ENCODE measurements at places on chromosomes 11 and 22.
A peak's percentile ranks its signal among the peaks of the same experiment; 100 is the strongest.

DNA sequence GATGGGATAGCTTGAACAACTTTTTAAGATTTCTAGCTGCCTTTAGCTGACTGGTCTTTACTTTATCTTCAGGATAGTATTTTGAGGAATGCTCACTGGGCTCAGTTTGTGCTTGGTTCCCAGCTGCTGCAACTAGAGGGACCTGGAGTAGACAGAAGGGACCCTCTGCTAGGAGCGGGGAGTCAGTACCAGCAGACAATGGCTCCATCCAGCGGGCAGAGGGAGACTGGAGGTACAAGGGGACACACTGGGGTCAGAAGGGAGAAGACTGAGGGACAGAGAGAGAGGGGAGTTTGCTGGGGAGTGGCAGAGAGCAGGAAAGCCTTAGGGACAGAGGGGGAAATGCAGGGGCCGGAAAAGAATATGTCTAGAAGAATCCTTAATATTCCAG lies 22.0 kb upstream of the ACER3 start:
- no peaks in the 10 kb centered on the region for H3K36me3 ChIP-seq
- DNase-seq, result no peak
- no peak overlapping the region for H3K27ac ChIP-seq

DNA sequence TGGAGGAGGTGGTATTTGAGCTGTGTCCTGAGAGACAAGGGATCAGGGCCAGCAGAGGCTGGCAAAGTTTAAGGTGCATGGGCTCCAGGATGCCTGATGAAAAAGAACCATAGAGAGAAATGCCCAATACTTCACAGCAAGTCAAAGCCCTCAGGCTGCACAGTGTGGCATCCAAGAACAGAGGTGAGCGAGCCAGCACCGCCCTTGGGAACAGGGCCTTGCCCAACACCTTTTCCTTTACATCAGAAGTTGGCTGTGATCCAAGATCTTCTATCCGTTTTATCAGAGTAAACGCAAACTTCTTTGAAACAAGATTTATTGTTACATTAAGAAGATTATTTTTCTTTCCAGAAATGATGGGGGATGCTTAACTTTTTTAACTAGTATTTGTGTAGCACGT lies 1.4 kb downstream of the B3GNT6 start:
- H3K4me1 ChIP-seq, result peaks cover 9% of the 10 kb centered on the region
- H3K27ac ChIP-seq, result no peak overlapping the region
- peaks cover 11% of the 10 kb centered on the region for H3K27me3 ChIP-seq
- H3K4me3 ChIP-seq, result no peak overlapping the region
- no peaks in the 10 kb centered on the region for H3K36me3 ChIP-seq

DNA sequence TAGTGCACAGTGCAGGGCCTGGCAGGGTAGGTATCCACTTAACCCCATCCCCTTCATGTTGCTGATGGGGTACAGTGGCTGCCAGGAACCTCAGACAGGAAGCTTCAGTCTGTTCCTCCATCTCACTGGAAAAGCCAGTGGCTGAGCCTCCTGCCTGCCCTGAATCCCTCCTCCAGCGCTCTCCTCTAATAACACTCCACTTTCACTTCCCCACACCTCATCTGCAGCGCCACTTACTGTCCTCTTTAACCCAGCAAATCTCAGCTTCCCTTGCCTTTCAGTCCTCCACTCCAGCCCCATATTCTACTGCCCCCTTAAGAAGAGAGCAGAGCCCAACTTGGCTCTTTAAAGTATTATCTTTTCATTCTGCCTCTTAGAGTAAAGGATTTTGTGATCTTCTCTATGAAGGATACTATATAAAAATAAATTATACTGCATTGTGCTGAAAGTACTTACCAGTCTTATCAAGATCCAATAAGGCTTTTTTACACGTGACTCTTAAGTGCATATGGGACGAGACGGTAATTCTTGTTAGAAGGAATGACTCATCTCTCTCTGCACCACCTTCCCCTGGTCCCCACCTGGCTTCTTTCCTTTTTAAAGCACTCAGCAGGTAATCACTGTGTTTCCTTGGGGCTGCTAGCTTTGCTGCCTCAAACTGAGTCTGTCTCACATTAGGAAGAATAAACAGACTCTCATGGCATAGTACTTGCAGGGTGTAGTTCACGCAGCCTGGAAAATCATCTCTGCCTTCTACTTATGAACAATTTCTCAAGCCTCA lies 238.0 kb upstream of the NARS2 start:
- no peak overlapping the region for H3K4me3 ChIP-seq
- H3K27me3 ChIP-seq, result no peaks in the 10 kb centered on the region
- no peak for DNase-seq
- no peak overlapping the region for H3K27ac ChIP-seq
- peaks cover 7% of the 10 kb centered on the region for H3K36me3 ChIP-seq
- peaks cover 42% of the 10 kb centered on the region for H3K4me1 ChIP-seq

- no peak overlapping the region for H3K4me3 ChIP-seq
- no peak overlapping the region for H3K27ac ChIP-seq
- peaks cover 39% of the 10 kb centered on the region for H3K4me1 ChIP-seq
- peaks cover 1% of the 10 kb centered on the region for H3K27me3 ChIP-seq
- DNase-seq, result peak; percentile 49
Measured at GRCh38 chr11:12552692-12553091, 121.5 kb upstream of the TEAD1 start.

- peak overlapping the region; percentile 72 for H3K27ac ChIP-seq
- peaks cover 38% of the 10 kb centered on the region for H3K36me3 ChIP-seq
- H3K4me1 ChIP-seq, result peaks cover 93% of the 10 kb centered on the region
- DNase-seq, result peak; percentile 28
- no peak overlapping the region for H3K4me3 ChIP-seq
- peaks cover 10% of the 10 kb centered on the region for H3K27me3 ChIP-seq
Measured at GRCh38 chr22:35746946-35747703, 29.5 kb downstream of the APOL5 start.

DNA sequence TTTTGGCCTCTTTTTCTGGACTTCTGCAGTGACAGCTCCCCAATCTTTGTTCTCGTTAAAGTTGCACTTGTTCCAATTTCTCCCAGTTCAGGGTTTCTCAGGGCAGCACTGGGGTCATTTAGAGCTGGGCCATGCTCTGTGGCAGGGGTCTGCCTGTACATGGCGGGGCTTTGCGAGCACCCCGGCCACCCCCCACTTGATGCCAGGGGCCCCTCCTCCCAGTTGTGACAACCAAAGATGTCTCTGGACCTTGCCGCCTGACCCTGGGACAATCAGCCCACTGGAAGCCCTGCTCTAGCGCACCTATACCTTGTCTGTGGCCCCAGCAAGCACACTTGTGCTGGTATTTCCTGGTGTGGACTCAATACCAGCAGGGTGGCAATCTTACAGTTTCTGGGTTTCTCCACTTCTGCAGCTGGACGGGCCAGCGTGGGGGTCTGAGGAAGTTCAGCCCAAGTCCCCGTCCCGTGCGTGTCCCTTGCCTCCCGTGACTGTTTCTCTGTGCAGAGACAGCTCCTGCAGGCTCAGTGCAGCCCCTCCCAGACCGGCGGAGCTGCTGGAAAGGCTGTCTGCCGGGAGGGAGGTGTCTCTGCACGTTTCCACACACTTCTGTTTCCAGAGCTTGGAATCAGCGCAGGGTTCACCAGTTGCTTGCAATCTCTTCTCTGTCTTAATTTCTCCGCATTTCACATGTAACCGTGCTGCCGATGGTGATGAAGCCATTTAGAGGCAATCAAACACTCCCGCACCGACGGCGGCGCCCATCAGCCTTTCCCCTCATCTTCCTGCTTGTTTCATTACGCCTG lies 1328.9 kb downstream of the BRD1 start:
- H3K36me3 ChIP-seq, result no peaks in the 10 kb centered on the region
- no peak for DNase-seq
- H3K4me3 ChIP-seq, result no peak overlapping the region
- no peaks in the 10 kb centered on the region for H3K4me1 ChIP-seq
- H3K27ac ChIP-seq, result no peak overlapping the region

DNA sequence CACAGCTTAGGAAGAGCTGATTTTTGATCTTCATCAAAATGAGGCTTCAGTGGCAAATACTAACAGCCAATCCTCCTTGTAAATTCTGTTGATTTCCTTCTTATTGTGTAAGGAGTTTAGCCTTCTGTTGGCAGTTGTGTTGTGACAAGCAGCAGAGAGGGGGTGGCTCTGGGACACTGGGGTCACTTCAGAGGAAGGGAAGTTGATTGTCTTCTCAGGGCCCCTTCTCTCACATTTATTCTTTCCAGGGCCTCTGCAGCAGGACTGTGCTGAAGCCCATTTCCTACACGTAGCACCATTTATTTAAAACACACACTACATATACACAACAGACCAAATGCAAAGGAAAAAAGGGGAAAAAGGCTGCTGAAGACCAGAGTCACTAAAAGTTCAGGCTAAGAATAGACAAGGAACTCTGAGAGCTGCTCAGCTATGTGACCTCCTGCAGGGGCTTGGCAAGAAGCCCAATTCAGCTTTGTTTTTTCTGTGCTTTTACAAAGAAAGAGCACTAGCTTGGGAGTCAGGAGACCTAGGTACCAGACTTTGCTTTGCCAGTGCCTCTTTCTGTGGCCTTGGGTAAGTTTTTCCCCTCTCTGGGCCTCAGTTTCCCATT lies 28.3 kb upstream of the UPB1 start:
- peaks cover 2% of the 10 kb centered on the region for H3K27me3 ChIP-seq
- peak overlapping the region; percentile 44 for H3K4me3 ChIP-seq
- H3K36me3 ChIP-seq, result no peaks in the 10 kb centered on the region

- H3K4me1 ChIP-seq, result peaks cover 44% of the 10 kb centered on the region
- DNase-seq, result no peak
- no peak overlapping the region for H3K27ac ChIP-seq
- no peaks in the 10 kb centered on the region for H3K36me3 ChIP-seq
Measured at GRCh38 chr22:38171927-38172831, 9.5 kb downstream of the PLA2G6 start.

- no peak overlapping the region for H3K27ac ChIP-seq
- H3K27me3 ChIP-seq, result peaks cover 2% of the 10 kb centered on the region
- no peak overlapping the region for H3K4me3 ChIP-seq
- no peak for DNase-seq
Measured at GRCh38 chr11:104916442-104916841, 18.2 kb upstream of the CASP12 start.

- H3K27me3 ChIP-seq, result peaks cover 14% of the 10 kb centered on the region
- no peak overlapping the region for H3K27ac ChIP-seq
- no peak for DNase-seq
- H3K4me3 ChIP-seq, result no peak overlapping the region
- no peaks in the 10 kb centered on the region for H3K36me3 ChIP-seq
Measured at GRCh38 chr11:120977266-120978137, 46.4 kb upstream of the TBCEL start.

DNA sequence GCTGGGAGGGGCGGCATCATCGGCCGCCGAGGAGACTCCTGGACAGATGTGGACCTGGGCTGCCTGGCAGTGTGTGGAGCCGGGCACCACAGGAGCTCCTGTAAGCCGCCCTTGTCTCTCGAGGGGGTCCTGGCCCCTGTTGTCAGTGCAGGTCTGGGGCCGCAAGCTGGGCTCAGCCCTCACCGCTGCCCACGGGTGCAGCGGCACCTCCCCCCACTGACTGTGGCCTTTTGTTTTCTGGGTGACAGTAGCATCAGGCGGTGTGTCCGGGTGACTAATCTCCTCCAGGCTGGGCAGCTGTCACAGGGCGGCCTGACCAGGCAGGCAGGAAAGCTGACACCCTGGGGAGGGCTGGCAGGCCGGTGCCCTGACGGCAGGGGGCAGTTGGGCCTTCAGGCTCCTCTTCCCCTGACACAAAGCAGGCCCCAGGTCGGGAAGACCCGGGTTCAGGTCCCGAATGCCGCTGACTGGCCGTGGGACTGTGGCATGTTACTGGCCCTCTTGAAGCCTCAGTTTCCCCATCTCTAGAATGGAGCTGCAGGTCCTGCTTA lies 16.3 kb downstream of the DGKZ start:
- H3K36me3 ChIP-seq, result no peaks in the 10 kb centered on the region
- peaks cover 19% of the 10 kb centered on the region for H3K4me1 ChIP-seq
- H3K4me3 ChIP-seq, result no peak overlapping the region
- DNase-seq, result peak; percentile 44

DNA sequence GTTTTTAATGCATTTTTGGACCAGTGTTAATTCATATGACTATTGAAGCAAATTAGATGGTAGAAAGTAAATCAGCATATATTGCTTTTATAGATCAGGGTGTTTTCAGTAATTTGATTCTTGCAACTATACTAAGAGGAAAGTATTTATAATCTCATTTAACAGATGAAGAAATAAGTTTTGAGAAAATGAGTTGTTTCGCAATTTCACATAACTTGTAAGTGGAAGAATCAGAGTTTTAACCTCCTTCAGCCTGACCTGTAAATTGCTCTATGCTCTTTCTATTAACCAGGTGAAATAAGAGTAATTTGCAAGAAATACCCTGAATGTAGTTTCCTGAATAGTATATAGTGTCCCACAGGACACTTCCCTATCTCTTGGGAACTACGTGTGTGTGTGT lies 1106.8 kb upstream of the RAG2 start:
- no peaks in the 10 kb centered on the region for H3K27me3 ChIP-seq
- no peak overlapping the region for H3K4me3 ChIP-seq
- H3K36me3 ChIP-seq, result no peaks in the 10 kb centered on the region
- no peak overlapping the region for H3K27ac ChIP-seq
- peaks cover 8% of the 10 kb centered on the region for H3K4me1 ChIP-seq

DNA sequence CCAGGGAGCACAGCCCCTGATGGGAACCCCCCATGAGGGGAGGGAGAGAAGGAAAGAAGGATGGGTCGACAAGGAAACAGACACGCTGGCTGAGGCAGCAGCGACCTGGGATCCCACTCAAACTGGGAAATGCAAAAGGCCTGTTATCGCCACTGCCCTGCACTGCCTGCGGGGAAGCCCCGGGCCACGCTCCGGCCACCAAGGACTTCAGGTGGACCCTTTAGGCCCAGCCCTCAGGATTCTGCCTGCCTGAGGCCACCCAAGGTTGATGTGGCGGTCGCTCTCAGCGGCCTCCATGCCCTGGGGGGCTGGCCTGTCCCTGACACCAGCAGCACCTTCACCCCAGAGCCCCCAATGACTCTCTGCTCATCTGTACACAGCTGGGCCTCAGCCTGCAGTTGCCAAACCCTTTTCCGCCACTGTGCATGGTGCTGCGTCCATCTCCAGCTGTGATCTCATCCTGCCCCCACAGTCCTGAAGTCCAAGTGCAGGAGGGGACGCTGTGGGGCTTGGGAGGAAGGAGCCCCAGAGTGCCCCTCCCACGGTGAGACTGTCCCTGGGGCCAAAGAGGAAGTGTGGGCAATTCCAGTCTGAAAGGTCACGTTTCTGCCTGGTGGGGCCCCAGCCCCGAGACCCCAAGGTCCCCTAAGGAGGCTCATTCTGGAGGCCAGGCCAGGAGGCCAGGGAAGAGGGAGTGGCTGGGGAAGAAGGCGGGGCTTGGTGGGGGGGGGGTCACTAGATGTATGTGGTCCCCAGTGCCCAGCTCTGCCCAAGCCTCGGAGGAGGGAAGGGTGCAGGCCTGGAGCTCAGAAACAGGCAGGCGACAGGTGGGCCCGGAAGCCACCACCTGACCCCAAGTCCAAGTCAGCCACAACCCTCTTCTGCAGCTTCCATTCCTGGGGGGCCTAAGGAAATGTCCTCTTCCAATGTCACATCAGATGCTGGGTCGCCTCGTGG lies 31.6 kb downstream of the OSBPL5 start:
- no peak overlapping the region for H3K4me3 ChIP-seq
- H3K27me3 ChIP-seq, result no peaks in the 10 kb centered on the region
- DNase-seq, result no peak
- no peak overlapping the region for H3K27ac ChIP-seq
- no peaks in the 10 kb centered on the region for H3K4me1 ChIP-seq
- no peaks in the 10 kb centered on the region for H3K36me3 ChIP-seq

- H3K4me1 ChIP-seq, result peaks cover 17% of the 10 kb centered on the region
- H3K27ac ChIP-seq, result no peak overlapping the region
- no peak for DNase-seq
Measured at GRCh38 chr11:64539711-64540427, 51.2 kb upstream of the SLC22A12 start.

Measured in HFFc6 (cell line).